ENCODE measurements at places on chromosomes 2 and 18.

DNA sequence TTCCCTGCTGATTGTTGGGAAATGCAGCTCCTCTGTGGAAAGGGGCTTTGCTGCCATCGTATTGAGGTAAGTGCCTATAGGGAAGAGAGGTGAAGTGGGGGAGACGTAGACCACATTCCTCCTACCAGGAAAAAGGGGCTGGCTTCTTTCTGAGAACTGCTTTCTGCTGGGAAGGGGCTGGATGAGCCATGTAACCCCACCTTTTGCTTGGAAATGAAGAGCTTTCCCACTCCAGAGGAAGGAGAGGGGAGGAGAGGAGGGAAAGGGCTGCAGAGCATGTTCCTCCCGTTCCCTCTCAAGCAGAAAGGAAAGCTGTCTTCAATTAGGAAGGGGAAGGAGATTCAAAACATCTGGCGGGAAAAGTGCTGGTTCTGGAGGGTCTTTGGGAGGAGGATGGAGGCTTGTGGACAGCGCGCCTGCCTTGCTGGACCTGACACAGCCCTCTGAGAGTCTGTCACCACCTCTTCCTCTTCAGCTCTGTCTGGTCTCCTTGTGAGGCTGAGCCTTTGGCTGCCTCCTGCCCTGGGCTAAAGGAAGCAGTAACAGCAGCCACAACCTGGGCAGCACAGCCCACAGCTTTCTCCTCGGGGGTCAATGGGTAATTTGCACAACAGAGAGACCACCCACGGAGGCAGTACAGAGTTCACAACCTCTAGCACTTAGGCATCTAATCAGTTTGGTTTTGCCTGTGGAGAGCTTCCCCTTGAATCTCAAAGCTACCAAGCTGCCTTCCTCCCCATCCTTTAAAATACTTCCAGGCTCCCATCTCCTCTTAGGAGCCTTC, 410.0 kb upstream of the TNP1 start:
- DNase-seq = no peak

GRCh38 chr2:122167515-122167914, 412.1 kb downstream of the TSN start:
- DNase-seq = no peak

DNA sequence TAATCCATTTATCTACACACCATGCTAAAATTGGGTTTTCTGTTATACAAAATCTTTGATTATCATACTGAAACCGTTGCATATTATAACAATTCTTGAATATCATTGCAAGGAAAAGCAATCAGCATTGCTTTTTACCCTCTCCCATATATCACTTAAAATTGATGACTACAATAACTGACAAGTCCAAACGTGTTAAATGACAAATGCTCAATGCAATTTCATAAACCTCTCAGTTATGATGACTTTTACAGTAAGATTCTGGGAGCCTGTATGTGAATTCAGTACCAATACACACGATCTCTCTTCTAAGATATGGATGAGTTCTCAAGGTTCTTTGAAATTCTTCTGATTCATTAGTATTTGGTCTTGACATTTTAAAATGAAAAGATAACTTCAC, 368.5 kb upstream of the TRIB2 start:
- no peak for DNase-seq

DNA sequence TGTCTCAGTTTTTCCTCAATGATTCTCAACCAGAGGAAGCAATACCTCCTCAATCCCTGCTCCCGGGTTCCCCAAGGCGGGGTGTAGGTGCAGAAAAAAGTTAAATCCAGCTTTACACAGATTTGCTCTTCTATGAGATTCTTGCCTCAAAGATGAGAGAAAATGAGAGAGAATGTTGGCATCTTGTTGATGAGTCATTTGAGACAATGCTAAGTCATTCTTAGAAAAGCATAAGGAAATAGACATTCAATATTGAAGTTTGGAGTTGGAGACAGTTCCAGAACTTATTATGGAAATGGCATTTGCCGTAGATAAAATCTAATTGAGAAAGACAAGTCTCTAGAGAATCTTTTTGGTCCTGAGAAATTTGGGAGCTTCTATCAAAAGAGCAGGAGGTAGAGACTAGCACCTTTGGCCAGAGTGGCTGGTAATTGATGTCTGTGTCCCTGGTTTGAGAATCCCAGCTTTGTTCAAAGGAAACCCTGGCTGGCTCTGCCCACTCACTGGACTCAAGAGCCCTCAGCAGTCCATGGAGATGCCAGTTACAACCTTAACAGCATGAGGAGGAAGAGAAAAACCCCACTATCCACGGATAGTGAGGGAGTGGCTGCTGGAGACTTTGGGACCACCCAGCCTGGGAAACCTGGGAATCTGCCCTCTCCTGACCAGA, 181.2 kb downstream of the FAM124B start:
- DNase-seq = no peak

DNA sequence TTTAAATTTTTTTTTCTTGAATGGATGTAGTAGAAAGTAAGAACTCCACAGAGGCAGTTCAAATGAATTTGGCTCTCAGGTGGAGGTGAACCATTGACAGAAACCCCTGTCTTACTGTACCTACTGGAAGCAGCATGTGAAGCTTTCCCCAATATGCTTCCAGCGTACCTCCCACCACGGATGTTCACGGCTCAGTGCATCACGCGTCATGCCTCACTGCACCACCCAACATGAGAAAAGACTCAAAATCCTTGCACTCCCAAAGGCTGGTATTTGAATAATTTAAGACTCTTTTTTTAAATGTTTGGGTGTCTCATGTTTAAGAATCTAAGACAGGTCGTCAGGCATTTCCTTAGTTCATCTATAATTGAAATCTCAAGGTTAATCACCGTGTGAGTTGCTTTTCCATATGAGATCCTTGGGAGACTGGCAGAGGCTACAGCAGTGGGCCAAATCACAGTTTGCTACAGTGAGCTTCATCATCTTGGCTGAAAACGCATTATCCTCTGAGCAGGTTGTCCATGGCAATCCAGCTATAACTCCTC, 846.4 kb downstream of the DCDC2C start:
- no peak for DNase-seq

GRCh38 chr18:13735681-13736080, 9.2 kb downstream of the RNMT start:
- DNase-seq = no peak

DNA sequence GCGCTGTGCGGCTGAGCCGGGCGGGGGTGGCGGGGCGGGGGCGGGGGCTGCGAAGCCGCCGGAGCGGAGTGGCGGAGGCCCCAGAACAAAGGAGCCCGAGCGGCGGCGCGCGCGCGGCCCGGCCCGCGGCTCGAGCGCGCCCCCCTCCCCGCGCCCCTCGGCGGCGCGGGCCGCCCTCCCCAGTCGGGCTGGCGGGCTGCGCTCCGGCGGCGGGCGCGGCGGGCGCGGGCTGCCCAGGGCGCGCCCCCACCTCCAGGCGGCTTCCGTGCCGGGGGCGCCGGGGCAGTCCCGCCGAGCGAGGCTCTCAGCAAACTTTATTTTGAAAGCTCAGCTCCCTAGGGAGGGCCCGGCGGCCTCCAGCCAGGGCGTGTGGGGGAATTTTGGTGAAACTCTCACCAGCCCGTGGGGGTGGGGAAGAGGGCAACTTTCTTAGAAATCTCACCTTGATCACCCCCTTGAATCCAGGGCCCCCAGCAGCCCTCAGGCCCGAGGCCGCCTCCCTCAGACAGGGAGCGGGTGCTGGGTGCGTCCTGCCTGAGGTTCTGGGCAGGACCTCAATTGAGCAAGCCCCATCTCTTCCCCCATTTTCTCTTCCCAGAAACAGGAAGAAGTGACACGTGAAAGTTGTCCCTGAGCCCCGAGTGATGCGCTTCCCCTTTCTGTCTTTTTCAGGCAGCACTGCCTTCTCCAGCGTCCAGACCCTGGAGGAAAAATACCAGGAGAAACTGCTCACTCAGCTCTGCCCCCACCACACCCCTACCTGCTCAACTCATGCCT, 786 bp downstream of the TET3 start:
- no peak for DNase-seq

- DNase-seq = no peak
Measured at GRCh38 chr2:234983011-234983726, 31.4 kb downstream of the SH3BP4 start.

Measured in WERI-Rb-1 (cell line).